RKO (cell line): ENCODE measurements at places on chromosomes 6 and 20.

DNA sequence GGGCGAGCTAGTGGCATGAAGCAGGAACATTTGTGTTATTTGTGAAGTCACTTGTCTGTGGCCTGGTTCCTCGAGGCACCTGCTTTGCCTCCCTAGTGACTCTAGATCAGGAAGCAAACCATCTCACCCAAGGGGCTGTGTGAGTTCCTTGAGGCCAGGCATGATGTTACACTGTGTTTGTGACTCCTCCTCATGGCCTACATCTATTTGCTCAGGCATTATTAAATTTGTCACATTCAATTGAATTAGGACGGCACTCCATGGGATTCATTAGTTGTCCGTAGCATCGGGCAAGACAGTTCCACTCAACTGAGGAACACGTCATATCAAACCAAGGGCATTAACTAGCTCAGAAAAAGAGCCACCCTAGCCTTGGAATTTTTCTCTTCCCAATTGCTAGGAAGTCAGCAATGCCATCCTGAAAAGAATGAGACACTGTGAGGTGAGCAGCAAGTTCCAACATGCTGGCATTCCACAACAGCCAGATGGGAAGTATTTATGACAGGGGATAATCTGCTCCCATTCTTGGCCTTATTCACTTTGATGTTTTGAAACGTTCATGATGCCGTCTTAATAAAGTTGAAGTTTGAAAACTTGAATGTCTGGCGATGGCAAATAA, 17.2 kb downstream of the TMEM200A start:
- DNase-seq = no peak

GRCh38 chr6:105985816-105986632, 100.1 kb upstream of the PRDM1 start:
- DNase-seq = no peak

- DNase-seq = no peak
These were observed 40.5 kb downstream of the HMGN3 start for GRCh38 chr6:79193971-79194370.

- no peak for DNase-seq
These were observed 197.4 kb upstream of the PRSS16 start for GRCh38 chr6:27049863-27050781.

DNA sequence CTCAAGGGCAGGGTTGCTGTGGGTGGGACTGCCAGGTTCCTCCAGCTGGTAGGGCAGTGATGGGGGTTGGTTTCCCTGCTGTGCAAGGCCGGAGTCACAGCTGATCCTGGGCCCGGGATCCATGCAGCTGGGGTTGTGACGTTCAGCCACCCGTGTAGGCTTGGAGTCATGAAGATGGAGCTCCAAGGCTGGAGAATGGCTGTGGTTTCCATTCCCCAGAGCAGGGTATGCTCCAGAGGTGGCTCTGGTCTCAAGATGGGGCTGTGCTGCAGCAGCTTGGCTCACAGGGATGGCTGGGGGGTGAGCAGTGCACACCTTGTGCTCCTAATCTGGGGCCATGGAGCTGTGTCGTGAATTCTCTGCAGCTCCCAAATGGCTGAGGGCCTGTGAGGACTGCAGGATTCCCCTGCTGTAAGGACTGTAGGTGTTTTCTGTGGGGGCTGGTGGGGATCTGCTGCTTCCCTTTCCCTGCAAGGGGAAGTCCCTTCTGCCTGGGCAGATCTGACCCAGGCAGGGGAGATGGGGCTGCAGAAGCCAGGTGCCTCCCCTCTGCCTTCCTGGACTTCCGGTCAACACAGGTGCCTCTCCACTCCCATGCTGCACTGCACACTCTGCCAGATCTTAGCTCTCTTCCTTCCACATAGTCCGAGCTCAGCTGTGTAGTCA, 15.9 kb downstream of the KIF25 start:
- no peak for DNase-seq

DNA sequence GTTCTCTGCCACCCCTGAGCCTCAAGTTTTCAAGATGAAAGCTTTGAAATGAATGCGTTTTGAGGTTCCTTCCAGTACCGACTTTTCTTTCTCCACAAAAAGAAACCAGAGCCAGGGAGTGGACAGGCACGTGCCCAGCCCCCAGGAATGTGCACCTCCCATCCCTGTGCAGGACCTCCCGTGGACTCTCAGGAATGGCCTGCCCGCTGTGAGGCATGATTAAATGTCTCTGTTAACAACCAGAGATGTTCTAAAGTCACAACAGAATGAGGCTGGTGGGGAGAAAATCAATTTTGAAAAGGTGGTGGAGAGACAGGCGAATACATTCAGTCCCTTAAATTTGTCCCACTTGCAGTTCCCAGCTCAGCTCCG, 1.5 kb downstream of the TGM3 start:
- DNase-seq = no peak

- DNase-seq = no peak
These were observed 993.8 kb upstream of the MAP3K7 start for GRCh38 chr6:91580635-91581034.

DNA sequence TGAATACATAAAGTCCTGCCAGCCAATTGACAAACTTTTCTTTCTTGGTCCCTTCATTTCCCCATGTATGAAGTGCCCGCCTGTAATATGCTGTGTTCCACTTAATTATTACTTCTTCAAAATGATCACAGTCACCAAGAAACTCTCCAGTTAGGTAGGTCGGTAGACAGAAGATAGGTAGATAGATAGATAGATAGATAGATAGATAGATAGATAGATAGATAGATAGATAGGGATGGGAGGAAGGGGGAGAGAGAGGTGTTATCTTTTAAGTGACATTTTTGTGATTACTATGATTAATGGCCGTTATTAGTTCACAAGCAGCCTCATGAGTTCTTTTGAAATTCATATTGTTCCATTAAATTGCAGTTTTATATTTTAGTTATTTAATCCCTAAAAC, 79.5 kb upstream of the TPD52L1 start:
- no peak for DNase-seq

GRCh38 chr6:21375151-21376116, 218.1 kb upstream of the SOX4 start:
- DNase-seq = no peak

GRCh38 chr6:11798538-11798937, 19.9 kb upstream of the ADTRP start:
- no peak for DNase-seq

DNA sequence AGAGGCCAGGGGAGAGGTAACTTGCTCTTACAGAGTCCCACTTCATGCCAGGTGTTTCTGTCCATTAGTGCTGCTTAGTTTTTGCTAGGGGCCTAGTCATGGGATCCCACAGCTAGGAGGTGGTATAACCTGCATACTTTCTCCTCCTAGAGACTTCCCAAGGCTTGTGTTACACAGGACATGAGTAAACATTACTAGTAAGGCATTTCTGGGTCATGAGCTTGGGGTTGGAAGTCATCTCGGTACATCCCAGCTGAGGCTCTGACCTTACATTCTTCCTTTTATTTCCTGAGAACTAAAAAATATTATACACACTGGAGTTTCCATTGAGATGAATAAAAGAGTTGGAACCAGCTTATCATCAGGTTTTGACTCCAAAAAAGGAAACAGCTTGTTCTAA, 20.9 kb upstream of the PNPLA1 start:
- peak; percentile 58 for DNase-seq

DNA sequence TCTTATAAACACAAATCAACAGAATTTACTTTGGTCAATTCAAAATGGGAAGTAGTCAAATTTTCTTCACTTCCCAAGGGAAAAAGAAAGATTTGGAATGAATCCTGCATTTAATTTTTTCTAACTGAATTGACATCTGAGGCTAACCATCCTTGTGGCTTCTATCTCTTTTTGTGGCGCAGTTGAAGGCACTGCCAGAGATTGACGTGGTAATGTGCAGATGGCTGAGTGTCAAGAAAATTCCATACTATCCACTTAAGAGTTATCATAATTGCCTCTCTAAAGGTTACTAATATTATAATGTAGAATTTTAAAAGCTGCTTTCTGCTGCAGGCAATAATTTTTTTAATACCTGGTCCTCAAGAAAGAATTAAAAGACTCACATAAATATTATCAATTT, 162.3 kb downstream of the KLHL32 start:
- no peak for DNase-seq
